SJSA1 (cell line): ENCODE measurements at places on chromosomes 12 and 14. TPM values are rescaled to one million over a fixed set of nuclear protein-coding genes. Genes with fewer than 3 reads are reported as not detected.

DNA sequence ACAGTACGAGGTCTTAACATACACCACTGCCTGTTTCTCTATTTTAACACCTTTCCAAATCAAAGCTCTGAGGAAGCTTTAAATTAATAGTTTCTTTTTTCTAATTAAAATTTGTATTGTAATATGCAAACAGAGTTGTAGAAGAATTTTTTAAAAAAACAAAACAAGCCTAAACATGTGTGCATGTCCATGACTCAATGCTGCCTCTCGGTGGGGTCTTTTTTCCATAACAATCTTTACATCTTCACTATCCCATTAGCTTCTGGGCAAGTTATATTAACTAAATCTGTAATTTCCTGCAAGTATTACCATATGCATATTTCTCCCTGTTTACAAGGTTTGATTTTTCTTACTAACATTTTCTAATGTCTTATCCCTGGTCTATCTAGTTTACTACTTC lies 143.9 kb upstream of the NAV3 start:
- no peak for DNase-seq

MIP gene
- 0.08 TPM in 1 of 2 replicates, not detected in the other for total RNA-seq

- no peak for DNase-seq
These were observed 9.0 kb downstream of the TAPBPL start for GRCh38 chr12:6460751-6461371.

ERP27 gene
- not detected in 2 replicates for total RNA-seq

TAS2R42 gene
- total RNA-seq: not detected in 2 replicates

TM7SF3 gene
- 52.7 and 128 TPM in 2 replicates for total RNA-seq

GRCh38 chr12:26799741-26800140 lies 33.3 kb downstream of the ITPR2 start:
- no peak for DNase-seq

- DNase-seq: no peak
These were observed 198.4 kb downstream of the NELL2 start for GRCh38 chr12:44677724-44678123.

PROX2 gene
- total RNA-seq: not detected in 2 replicates

GRCh38 chr14:50795909-50796308 lies 35.1 kb downstream of the NIN start:
- DNase-seq: no peak

DNA sequence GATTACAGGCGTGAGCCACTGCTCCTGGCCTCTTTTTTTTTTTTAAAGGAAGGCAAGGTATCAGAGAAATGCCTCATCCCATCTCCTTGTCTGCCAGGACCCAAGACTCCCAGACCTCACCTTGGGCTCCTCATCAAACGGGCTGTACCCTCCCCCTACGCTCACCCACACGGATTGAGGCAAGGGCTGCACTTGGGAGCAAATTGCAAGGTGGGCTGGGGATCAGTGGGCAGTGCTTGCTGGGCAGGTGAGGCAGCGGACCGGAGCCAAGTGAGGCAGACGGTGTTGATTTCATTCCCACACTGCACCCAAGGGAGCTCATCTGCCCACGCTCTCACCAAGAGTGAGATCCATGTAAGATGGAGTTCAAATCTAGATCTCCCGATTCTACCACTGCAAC lies 41.0 kb upstream of the DICER1 start:
- no peak for DNase-seq

GRCh38 chr14:75328558-75329155 lies 50.0 kb downstream of the FOS start:
- no peak for DNase-seq

DNA sequence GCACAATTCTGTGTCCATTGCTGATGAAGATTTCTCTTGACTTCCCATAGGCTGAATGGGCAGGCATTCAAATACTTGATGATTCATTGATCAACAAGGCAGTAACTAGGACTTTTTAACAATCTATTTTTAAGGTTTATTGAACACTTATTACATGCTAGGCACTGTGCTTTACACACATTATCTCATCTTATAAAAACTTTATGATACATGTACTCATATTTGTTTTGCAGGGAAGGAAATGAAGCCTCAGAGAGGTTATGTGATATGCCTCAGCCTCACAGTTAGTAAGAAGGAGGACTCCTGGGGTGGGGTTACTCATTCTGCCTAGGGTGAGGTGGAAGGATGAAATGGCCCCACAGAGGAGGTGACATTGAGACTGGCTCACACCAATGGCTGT lies 12.9 kb upstream of the EMP1 start:
- DNase-seq: no peak
